ENCODE measurements at places on chromosomes 11 and 22.

DNA sequence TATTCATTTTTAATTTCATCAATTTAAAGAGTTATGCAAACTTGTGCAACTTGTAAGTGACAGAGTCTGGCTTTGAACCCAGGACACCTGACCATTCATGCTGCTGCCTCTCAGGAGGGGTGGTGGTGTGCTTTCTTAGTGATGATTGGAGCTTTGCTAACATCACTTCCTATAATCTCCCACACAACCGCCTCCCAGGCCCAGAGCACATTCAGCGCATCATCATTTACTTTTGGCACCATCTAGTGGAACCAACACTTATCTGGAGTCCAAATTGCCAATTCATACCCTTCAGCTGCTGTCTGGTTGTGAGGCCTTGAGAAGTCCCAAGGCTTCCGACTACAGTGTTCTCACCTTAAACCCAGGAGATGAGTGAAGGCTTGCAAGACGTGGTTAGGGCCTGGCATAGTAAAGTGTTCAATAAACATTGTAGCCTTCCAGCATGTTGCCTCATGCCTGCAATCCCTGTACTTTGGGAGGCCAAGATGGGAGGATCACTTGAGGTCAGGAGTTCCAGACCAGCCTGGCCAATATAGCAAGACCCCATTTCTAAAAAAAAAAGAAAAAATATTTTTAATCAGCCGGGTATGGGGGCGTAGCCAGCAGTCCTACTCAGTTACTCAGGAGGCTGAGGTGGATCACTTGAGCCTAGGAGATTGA, 1.1 kb upstream of the TTLL1 start:
- no peak overlapping the region for H3K4me3 ChIP-seq
- H3K36me3 ChIP-seq: no peaks in the 10 kb centered on the region
- no peak overlapping the region for H3K27ac ChIP-seq

GRCh38 chr22:48664586-48664985, 1163.1 kb downstream of the BRD1 start:
- DNase-seq: no peak
- no peak overlapping the region for H3K4me3 ChIP-seq
- H3K36me3 ChIP-seq: no peaks in the 10 kb centered on the region
- no peaks in the 10 kb centered on the region for H3K27me3 ChIP-seq

GRCh38 chr11:25928076-25928475, 403.9 kb upstream of the ANO3 start:
- no peaks in the 10 kb centered on the region for H3K27me3 ChIP-seq
- no peak for DNase-seq
- H3K27ac ChIP-seq: no peak overlapping the region
- no peak overlapping the region for H3K4me3 ChIP-seq
- H3K36me3 ChIP-seq: no peaks in the 10 kb centered on the region

DNA sequence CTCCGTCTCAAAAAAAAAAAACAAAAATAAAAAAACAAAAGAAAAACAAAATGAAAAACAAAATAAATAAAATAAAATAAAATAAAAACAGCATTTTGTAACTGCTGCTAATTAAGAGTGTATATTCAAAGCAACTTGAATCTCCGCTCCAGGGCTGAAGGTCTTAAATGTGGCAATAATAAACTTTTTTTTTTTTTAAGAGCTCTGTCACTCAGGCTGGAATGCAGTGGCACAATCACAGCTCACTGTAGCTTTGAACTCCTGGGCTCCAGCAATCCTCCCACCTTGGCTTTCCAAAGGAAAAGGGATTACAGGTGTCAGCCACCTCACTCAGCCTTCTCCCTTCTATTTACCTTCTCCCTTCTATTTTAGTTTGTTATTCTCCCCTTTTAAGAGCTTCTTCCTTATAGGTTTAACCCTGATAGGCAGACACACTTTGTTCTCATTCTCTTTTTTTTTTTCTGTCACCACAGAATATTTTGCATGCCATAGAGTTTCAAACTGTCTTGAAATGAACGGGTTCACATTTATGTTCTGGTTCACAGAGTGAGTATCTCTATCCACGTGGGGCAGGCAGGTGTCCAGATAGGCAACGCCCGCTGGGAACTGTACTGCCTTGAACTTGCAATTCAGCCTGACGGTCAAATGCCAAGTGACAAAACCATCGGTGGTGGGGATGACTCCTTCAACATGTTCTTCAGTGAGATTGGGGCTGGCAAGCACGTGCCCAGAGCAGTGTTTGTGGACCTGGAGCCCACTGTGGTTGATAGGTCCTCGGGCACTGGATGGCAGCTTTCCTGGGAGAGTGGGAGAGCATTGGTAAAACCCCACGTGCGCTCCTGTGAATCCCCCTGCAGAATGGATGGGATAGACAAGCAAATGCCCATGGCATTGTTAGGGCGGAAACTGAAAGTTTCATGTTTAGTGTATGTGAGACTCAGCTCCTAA, 19.4 kb downstream of the LRRC74B start:
- no peak overlapping the region for H3K4me3 ChIP-seq
- H3K4me1 ChIP-seq: no peaks in the 10 kb centered on the region
- peaks cover 3% of the 10 kb centered on the region for H3K27me3 ChIP-seq
- no peak overlapping the region for H3K27ac ChIP-seq

GRCh38 chr11:8332891-8333290, 69.2 kb upstream of the LMO1 start:
- H3K27ac ChIP-seq: no peak overlapping the region
- no peak for DNase-seq
- H3K4me3 ChIP-seq: no peak overlapping the region
- H3K4me1 ChIP-seq: no peaks in the 10 kb centered on the region
- no peaks in the 10 kb centered on the region for H3K27me3 ChIP-seq

GRCh38 chr22:42172773-42173172, 42.2 kb upstream of the CYP2D6 start:
- no peak overlapping the region for H3K4me3 ChIP-seq
- H3K27ac ChIP-seq: no peak overlapping the region
- H3K4me1 ChIP-seq: peaks cover 12% of the 10 kb centered on the region
- H3K36me3 ChIP-seq: peaks cover 16% of the 10 kb centered on the region
- H3K27me3 ChIP-seq: no peaks in the 10 kb centered on the region
- no peak for DNase-seq

DNA sequence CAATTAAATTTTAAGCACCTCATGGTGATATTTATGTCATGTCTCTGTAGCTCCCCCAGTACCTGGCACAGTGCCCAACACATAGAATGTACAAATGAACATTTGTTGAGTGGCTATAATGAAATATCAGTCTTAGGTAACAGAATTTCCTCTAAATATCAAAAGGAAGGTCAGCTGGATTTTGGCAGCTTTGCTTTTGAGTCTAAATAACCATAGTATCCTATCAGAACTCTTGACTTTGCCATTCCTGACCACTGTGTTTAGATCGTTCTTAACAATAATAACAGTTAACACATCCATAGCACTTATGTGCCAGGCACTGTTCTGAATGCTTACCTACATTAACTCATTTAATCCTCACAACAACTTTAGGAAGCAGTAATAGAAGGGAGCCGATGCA, 26.6 kb downstream of the TMEM123 start:
- peaks cover 60% of the 10 kb centered on the region for H3K4me1 ChIP-seq
- no peaks in the 10 kb centered on the region for H3K36me3 ChIP-seq
- no peak overlapping the region for H3K27ac ChIP-seq
- DNase-seq: no peak
- H3K4me3 ChIP-seq: no peak overlapping the region
- no peaks in the 10 kb centered on the region for H3K27me3 ChIP-seq

- peak; percentile 9 for DNase-seq
- no peaks in the 10 kb centered on the region for H3K36me3 ChIP-seq
- peaks cover 5% of the 10 kb centered on the region for H3K4me1 ChIP-seq
- peaks cover 25% of the 10 kb centered on the region for H3K27me3 ChIP-seq
These were observed 32.0 kb downstream of the PDE2A start for GRCh38 chr11:72642043-72642883.

GRCh38 chr11:65786786-65787636, at the start of gene OVOL1:
TSS of gene OVOL1 (plus strand) at chr11:65787063. CDS start at chr11:65787374, 311 bp downstream.
- no peak within 1 kb of the TSS for H3K27ac ChIP-seq
- no peaks in the 10 kb centered on the region for H3K36me3 ChIP-seq
- no peak within 1 kb of the TSS for H3K4me3 ChIP-seq
- H3K4me1 ChIP-seq: peaks cover 30% of the 10 kb centered on the region
- H3K27me3 ChIP-seq: peaks cover 26% of the 10 kb centered on the region

DNA sequence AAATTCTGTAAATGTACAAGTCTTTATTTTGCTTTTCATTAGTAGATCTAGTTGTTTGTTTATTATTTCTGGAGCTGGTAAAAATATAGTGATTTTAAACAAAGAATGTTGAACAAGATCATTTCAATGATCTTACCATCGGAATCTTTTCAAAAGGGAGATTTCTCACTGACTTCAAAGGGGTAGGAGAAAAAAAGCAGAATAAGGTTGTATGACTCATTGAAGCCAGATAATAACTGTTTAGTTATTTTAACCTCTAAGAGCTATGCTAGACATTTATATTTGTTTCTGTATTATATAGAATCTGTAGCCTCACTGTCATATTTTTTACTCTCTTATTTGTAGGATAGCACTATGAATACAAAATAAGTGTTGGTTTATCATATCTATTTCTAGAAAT, 8.1 kb upstream of the PDE3B start:
- H3K27ac ChIP-seq: no peak overlapping the region
- peaks cover 49% of the 10 kb centered on the region for H3K4me1 ChIP-seq
- no peaks in the 10 kb centered on the region for H3K36me3 ChIP-seq
- no peaks in the 10 kb centered on the region for H3K27me3 ChIP-seq
- no peak overlapping the region for H3K4me3 ChIP-seq

- H3K27ac ChIP-seq: peak overlapping the region; percentile 3
- DNase-seq: peak; percentile 9
- no peak overlapping the region for H3K4me3 ChIP-seq
- no peaks in the 10 kb centered on the region for H3K36me3 ChIP-seq
- peaks cover 49% of the 10 kb centered on the region for H3K4me1 ChIP-seq
These were observed 98.9 kb downstream of the TRAF6 start for GRCh38 chr11:36411202-36411640.

DNA sequence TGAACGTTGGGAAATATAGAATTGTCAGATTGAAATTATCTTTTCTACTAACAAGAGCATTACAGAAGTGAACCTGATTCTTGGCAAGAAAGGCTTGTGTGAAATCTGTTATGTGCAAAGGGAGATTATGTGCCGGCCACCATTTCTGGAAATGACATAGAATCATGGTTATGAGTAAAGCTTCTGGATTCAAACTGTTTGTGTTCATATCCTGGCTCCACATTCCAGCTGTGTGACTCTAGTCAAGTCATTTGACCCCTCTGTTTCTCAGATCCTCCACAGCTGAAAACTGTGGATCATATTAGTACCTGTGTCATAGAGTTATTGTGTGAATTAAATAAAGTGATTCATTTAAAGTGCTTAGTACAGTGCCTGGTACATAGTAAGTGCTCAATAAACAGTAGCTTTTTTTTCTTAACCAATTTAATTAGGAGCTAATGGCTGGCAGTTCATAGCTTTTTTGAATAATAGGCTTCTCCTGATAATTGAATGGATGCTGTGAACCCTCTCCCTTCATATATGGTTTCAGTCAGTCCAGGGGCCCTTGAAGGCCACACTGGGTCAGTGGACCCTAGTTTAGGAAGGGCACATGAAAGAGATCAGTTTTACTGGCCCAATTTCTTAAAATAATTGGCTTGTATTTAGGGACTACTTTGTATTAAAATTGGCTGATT, 34.6 kb downstream of the EHF start:
- no peaks in the 10 kb centered on the region for H3K27me3 ChIP-seq
- peaks cover 12% of the 10 kb centered on the region for H3K4me1 ChIP-seq
- no peaks in the 10 kb centered on the region for H3K36me3 ChIP-seq
- H3K4me3 ChIP-seq: no peak overlapping the region
